ENCODE measurements at places on chromosomes 11 and 22. TPM values are rescaled to one million over a fixed set of nuclear protein-coding genes. Genes with fewer than 3 reads are reported as not detected.

DNA sequence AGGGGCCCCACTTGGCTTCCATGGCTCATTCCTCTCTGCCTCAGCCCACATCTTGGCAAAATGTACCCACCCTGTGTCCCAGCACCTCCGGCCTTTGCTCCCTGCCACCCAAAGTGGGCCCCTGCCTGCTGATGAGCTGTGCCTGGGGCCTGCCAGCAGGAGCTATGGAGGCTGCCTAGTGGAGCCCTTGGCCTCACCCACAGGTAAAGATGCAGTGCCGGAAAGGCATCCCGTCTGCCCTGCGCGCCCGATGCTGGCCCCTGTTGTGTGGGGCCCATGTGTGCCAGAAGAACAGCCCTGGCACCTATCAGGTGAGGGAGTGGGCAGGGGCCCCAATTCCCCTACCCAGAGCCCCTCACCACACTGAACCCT lies 1.3 kb downstream of the TBC1D10C start:
- DNase-seq: no peak

DNA sequence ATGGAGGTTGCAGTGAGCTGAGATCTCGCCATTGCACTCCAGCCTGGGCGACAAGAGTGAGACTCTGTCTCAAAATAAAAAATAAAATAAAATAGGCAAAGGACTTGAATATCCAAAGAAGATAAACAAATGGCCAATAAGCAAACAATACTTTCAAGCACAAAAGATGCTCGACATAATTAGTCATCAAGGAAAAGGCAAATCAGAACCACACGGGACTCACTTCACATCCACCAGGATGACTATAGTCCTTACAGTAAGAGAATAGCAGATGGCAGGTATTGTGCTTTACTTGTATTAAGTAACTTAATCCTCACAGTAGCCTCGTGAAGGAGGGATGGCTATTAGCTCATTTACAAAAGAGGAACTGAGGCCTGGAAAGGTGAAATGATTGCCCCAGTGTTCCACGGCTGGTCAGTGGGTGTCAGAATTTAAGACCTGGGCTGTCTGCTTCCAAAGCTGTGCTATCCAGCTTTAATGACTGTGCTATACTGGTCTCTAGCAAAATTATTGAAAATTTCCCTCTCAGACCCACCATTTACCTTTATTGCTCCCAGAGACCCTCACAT lies 40.2 kb upstream of the RBFOX2 start:
- DNase-seq: no peak

DNA sequence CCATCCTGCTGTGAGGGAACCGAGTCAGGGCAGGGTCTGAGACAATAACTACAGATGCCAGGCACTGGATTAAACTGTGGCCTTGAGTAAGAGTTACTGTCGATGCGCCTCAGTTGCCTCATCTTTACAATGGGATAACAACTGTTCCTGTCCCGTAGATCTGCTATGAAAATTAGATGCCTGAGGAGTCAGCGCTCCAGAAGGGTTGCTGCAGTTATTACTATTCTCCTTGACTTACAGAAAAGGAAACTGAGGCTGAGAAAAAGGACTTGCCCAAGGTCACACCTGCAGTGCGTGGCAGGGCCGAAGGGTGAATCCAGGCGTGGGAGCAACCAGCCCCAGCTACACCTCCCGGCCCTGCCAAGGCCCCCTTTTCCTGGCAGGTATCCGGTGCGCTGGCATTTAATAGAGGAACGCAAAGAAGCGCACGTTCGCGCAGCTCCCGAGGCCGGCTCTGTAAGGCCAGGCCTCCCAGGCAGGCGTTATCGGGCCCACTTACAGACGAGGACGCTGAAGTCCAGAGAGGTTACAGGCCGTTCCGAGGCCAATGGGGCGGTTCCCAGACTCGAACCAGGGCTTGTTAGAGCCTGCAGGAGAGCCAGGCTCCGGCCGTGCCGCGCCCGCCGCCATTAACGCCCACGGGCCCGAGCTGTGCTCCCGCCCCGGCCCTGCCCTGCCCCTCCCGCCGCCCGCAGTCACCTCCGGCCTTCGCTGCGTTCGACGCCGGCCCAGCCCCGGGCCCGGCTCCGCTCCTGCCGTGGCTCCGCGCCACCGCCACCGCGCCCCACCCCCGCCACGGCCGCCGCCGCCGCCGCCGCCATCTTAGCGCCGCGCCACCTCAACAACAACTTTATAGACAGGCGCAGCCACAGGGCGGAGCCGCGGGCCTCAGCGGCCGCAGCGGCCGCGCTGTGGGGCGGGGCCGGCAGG lies at the start of gene C11orf68:
TSS of gene C11orf68 (minus strand) at position 852 of the 930 bp plus-strand sequence. CDS start at position 821, 31 bp downstream.
- no peak for DNase-seq

The BRSK2 gene
- 0.54 TPM for total RNA-seq

DNA sequence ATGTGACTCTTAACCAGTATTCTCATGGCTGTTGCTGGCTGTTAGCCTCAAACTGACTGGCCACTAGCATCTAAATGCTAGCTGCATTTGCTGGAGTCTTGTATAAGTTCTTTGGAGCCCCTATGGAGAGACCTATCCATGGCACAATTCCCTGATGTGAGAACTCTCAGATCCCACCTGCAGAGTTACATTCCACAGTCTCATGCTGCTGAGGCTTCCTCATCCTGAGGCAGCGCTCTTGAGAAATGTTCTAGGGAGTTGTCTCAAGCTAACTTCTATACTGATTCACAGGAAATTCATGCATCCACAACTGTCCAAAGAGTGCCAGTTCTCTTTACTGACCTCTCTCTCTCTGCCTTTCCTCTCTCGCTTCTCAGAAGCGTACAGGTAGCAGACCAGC lies 218.0 kb upstream of the PITPNB start:
- no peak for DNase-seq

DNA sequence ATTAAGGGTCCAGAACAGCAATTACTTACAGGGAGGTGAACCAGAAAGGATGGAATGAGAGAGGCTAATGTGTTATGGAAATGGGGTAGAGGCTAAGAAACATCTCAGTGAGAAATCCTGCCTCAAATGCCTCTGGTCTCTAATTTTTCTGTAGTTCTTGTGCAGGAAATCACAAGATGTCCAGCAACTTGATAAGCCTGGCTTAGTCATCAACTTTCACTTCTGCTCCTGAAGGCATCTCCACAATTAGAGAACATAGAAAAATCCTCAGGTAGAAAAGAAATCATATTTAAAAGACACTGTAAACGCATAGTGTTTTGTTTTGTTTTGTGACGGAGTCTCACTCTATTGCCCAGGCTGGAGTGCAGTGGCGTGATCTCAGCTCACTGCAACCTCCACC lies 18.7 kb downstream of the MRGPRX4 start:
- DNase-seq: no peak

The CYB5R2 gene
- 8.4 TPM for total RNA-seq

DNA sequence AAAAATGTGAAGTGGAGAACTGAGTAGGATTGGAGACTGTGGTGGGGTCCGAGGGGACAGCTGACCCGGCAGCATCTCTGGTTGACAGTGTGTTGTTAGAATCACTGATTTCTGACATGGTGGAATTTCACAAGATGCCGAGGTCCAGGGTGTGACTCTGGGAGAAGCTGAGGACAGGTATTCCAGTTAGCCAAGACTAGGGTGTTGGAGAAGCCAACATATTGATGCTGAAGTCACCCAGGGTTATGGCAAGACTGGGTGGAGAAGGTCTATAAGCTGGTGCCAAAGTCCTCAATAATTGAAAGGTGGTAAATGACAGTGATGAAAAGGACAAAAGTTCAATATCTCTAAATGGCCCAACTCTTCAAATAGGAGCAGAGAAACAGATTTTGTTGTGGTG lies 86.1 kb downstream of the ME3 start:
- no peak for DNase-seq

The PLET1 gene
- total RNA-seq: not detected

GRCh38 chr11:102407901-102408300 lies 44.7 kb downstream of the TMEM123 start:
- DNase-seq: no peak

GRCh38 chr11:63813563-63814382 lies 517 bp downstream of the SPINDOC start:
- peak; percentile 65 for DNase-seq

The MS4A3 gene
- total RNA-seq: not detected

- no peak for DNase-seq
Measured at GRCh38 chr11:61011229-61011870, 39.9 kb downstream of the CD6 start.

GRCh38 chr22:32897400-32897799 lies 95.9 kb downstream of the TIMP3 start:
- no peak for DNase-seq

The PHOX2A gene
- not detected for total RNA-seq

- no peak for DNase-seq
Measured at GRCh38 chr11:107508201-107508857, 50.7 kb upstream of the CWF19L2 start.

GRCh38 chr11:80186692-80187091 lies 745.9 kb upstream of the TENM4 start:
- no peak for DNase-seq

Measured in thyroid gland (tissue), 4 donors.